ENCODE measurements at places on chromosomes 7 and 10. TPM values are rescaled to one million over a fixed set of nuclear protein-coding genes. Genes with fewer than 3 reads are reported as not detected.

The TMEM140 gene
- polyA plus RNA-seq = 10.6 TPM

The TRRAP gene
- polyA plus RNA-seq = 35.3 TPM

The SFXN2 gene
- polyA plus RNA-seq = 8.0 TPM

The FBXL13 gene
- 2.8 TPM for polyA plus RNA-seq

The KLLN gene
- 1.1 TPM for polyA plus RNA-seq

The H2BK1 gene
- polyA plus RNA-seq = not detected

The C10orf120 gene
- polyA plus RNA-seq = not detected

The NRF1 gene
- 30.0 TPM for polyA plus RNA-seq

The MOGAT3 gene
- polyA plus RNA-seq = 0.12 TPM

The NUTM2E gene
- not detected for polyA plus RNA-seq

The LIPN gene
- polyA plus RNA-seq = not detected

The WDR91 gene
- 27.4 TPM for polyA plus RNA-seq

The TCERG1L gene
- polyA plus RNA-seq = 23.5 TPM

The MYH16 gene
- polyA plus RNA-seq = not detected

The CFAP46 gene
- 12.2 TPM for polyA plus RNA-seq

The CYP3A7 gene
- not detected for polyA plus RNA-seq

The TRPV6 gene
- polyA plus RNA-seq = 1.2 TPM

The GARIN1A gene
- 3.1 TPM for polyA plus RNA-seq

The CHST3 gene
- polyA plus RNA-seq = 34.2 TPM

The GIMAP1 gene
- 2.7 TPM for polyA plus RNA-seq

The MUC12 gene
- 1.9 TPM for polyA plus RNA-seq

The PFKP gene
- polyA plus RNA-seq = 178 TPM

The PRF1 gene
- polyA plus RNA-seq = 0.39 TPM

The GFRA1 gene
- polyA plus RNA-seq = 50.1 TPM

The AIMP2 gene
- polyA plus RNA-seq = 25.3 TPM

The CTAGE4 gene
- 0.50 TPM for polyA plus RNA-seq

The MACROH2A2 gene
- polyA plus RNA-seq = 84.2 TPM

The C10orf105 gene
- polyA plus RNA-seq = 8.2 TPM

The CCL24 gene
- not detected for polyA plus RNA-seq

The NPY4R2 gene
- polyA plus RNA-seq = 0.24 TPM

The MPLKIP gene
- 43.5 TPM for polyA plus RNA-seq

The ASZ1 gene
- polyA plus RNA-seq = not detected

The ATAD1 gene
- 63.9 TPM for polyA plus RNA-seq

The PGAM2 gene
- 13.6 TPM for polyA plus RNA-seq

The NRCAM gene
- polyA plus RNA-seq = 133 TPM

The TMEM196 gene
- polyA plus RNA-seq = 18.8 TPM

The LAMB1 gene
- polyA plus RNA-seq = 199 TPM

The METTL27 gene
- polyA plus RNA-seq = 0.66 TPM

The DKK1 gene
- polyA plus RNA-seq = 8.6 TPM

The INA gene
- polyA plus RNA-seq = 322 TPM

The ZKSCAN1 gene
- 53.4 TPM for polyA plus RNA-seq

The EIF5AL1 gene
- polyA plus RNA-seq = 4.7 TPM

The OR2F2 gene
- polyA plus RNA-seq = not detected

The VSIR gene
- polyA plus RNA-seq = 39.0 TPM

The STEAP1 gene
- 1.2 TPM for polyA plus RNA-seq

The SEC23IP gene
- polyA plus RNA-seq = 36.0 TPM

The COL28A1 gene
- 7.9 TPM for polyA plus RNA-seq

The TET1 gene
- 6.8 TPM for polyA plus RNA-seq

The RGS10 gene
- 27.2 TPM for polyA plus RNA-seq

The ARHGEF5 gene
- polyA plus RNA-seq = 3.2 TPM

The GDF2 gene
- not detected for polyA plus RNA-seq

The HOGA1 gene
- polyA plus RNA-seq = 4.0 TPM

The NEURL1 gene
- 34.8 TPM for polyA plus RNA-seq

The FRAT2 gene
- 11.2 TPM for polyA plus RNA-seq
